Keratinocyte (primary cell): ENCODE measurements at places on chromosomes 7 and 10.
A peak's percentile ranks its signal among the peaks of the same experiment; 100 is the strongest.

GRCh38 chr7:85927226-85927625 lies 716.5 kb upstream of the GRM3 start:
- no peak overlapping the region for H3K4me3 ChIP-seq
- H3K4me1 ChIP-seq: no peaks in the 10 kb centered on the region
- DNase-seq: no peak
- no peak overlapping the region for H3K27ac ChIP-seq
- H3K27me3 ChIP-seq: no peaks in the 10 kb centered on the region

- DNase-seq: no peak
- no peaks in the 10 kb centered on the region for H3K36me3 ChIP-seq
- H3K4me1 ChIP-seq: peaks cover 2% of the 10 kb centered on the region
- H3K27me3 ChIP-seq: no peaks in the 10 kb centered on the region
Observed at GRCh38 chr10:44016589-44017482, 368.1 kb downstream of the CXCL12 start.

DNA sequence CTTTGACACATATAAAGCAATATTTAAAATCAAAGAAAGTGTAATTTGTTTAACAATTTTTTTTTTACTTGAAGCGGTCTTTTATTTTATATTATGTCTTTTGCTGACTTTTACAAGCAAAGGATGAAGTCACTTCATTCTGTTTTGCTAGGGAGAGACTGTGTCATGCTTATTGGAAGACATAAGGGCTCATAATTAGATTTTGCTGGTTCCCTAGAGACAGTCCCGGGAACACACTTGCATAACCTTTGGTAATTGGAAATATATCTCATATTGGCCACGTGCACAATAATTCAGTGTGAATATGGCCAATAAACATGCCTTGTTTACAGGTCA lies 448 bp upstream of the NET1 start:
- peak overlapping the region; percentile 70 for H3K27ac ChIP-seq
- no peaks in the 10 kb centered on the region for H3K36me3 ChIP-seq
- no peak overlapping the region for H3K4me3 ChIP-seq

- no peaks in the 10 kb centered on the region for H3K36me3 ChIP-seq
- H3K27ac ChIP-seq: no peak overlapping the region
- H3K4me1 ChIP-seq: peaks cover 13% of the 10 kb centered on the region
- DNase-seq: no peak
Observed at GRCh38 chr7:134317434-134317833, 704 bp upstream of the SLC35B4 start.

GRCh38 chr10:119375574-119376272 lies 166.8 kb downstream of the RGS10 start:
- no peak overlapping the region for H3K27ac ChIP-seq
- DNase-seq: no peak
- no peaks in the 10 kb centered on the region for H3K4me1 ChIP-seq

- H3K4me3 ChIP-seq: no peak overlapping the region
- no peak overlapping the region for H3K27ac ChIP-seq
- peaks cover 4% of the 10 kb centered on the region for H3K27me3 ChIP-seq
- no peak for DNase-seq
Observed at GRCh38 chr7:95546647-95547046, 49.7 kb downstream of the PDK4 start.

- no peak for DNase-seq
- no peaks in the 10 kb centered on the region for H3K27me3 ChIP-seq
- no peaks in the 10 kb centered on the region for H3K4me1 ChIP-seq
- no peak overlapping the region for H3K27ac ChIP-seq
- H3K36me3 ChIP-seq: no peaks in the 10 kb centered on the region
- no peak overlapping the region for H3K4me3 ChIP-seq
Observed at GRCh38 chr10:118444069-118444468, 101.9 kb upstream of the FAM204A start.

- no peak overlapping the region for H3K4me3 ChIP-seq
- no peaks in the 10 kb centered on the region for H3K4me1 ChIP-seq
- no peaks in the 10 kb centered on the region for H3K27me3 ChIP-seq
- DNase-seq: no peak
- H3K27ac ChIP-seq: no peak overlapping the region
Observed at GRCh38 chr10:19111501-19112267, 63.1 kb downstream of the MALRD1 start.

DNA sequence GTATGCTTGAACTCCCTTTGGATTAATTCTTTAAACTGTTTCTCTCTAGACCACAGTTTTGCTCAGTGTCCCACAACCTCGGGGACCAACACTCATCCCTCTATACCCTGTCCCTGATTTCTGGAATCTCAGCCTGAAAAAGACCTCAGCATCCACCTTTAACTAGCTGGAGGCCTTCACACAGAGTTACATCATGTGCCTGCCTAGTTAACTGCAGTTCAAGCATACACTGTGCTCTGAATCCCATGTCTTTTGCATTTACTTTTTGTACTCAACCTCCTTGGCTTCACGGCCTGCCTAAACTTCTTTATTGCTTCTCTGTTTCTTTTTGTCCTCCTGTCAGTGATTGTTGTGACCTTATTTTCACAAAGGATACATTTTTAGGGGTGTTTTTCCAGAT lies 66.7 kb downstream of the PRKG1 start:
- H3K4me3 ChIP-seq: no peak overlapping the region
- H3K27me3 ChIP-seq: no peaks in the 10 kb centered on the region
- H3K36me3 ChIP-seq: no peaks in the 10 kb centered on the region
- no peaks in the 10 kb centered on the region for H3K4me1 ChIP-seq
- H3K27ac ChIP-seq: no peak overlapping the region

DNA sequence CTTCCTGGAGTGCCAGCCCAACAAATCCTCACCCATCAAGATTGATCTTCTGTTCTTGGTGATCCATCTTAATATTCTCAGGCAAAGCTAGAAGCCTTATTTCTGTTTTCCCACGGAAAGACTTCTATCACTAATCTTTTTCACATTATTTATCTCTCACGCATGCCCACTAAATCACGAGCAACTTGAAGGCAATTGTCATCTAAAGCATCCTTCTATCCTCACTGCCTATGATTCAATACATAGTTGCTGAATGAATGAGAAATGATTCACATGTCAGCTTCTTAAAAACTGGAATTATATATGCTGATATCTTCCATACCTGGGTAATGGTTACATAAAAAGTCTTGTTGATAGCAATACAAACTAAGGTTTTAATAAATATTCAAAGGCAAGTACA lies 12.6 kb upstream of the COL1A2 start:
- H3K4me3 ChIP-seq: no peak overlapping the region
- H3K27me3 ChIP-seq: no peaks in the 10 kb centered on the region
- no peak overlapping the region for H3K27ac ChIP-seq
